ENCODE measurements at places on chromosomes 4 and X.

DNA sequence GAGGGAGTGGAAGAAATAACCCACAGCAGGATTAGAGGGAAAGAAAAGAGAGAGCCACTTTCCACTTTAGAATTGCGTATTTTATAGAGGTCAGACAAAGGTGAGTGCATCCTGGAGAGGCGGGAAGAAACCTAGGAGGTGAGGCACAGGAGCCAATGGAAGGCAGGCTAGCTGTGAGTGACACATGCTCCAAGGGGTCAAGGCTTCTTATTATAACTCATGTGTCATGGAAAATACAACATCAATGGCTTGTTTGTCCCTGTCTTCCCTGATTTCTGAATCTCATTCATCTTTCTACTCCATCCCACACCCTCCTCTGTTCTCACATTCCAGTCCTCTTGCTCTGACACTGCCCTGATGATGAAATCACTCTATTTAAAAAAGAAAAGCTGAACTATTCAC lies 14.4 kb downstream of the ANXA3 start:
- DNase-seq, result no peak

GRCh38 chrX:8453611-8454010 lies 11.0 kb upstream of the VCX3B start:
- no peak for DNase-seq

DNA sequence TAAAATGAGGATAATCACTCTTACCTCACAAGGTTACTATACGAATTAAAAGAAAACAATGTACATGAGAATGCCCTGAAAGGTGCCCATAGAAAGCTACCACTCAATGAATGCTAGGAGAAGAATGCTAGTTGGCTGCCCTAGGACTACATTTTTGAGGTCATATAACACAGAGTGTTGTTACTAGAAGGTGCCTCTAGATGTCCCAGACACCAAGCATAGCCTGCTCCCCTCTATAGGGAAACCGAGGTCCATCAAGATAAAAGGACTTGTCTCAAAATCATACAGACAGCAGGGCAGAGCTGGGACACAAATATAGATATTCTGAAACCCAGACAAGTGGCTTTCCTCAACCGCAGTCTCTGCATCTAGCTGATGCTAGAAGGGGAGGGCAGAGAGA lies 147.0 kb upstream of the ARHGEF9 start:
- DNase-seq, result no peak

DNA sequence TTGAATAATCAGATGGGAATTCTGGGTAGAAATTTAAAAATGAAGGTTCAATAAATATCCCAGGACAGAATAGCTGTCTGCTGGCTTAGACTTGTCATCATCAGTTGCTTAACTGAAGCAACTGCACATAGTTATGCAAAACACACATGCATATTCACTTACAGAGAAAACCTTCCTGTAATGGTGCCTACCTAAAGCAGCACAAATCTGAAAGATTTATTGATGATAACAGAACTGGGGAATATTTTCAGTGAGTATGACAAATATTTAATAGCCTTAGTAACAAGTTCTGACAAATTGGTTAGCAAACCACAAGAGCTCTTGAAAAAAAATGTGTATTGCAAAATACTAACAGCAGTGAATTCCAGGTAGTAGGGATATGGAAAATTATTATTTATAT lies 606.8 kb upstream of the BOD1L1 start:
- DNase-seq, result no peak

DNA sequence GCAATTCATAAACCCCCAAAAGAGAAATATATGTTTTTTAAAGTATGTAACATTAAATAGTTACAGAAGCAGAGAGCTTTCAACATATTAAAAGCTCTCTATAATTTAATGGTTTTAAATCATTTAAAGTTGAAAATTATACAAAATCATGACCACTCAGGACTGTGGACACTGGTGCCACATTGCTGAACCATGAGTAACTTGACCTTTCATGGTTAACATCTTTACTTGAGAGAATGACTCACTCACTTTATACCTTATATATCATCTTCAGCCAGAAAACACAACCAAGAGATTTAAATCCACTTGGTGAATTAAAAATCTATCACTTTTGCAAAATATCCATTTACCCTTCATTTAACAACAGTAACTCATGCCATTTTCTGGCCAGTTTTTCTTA lies 584.3 kb upstream of the SMIM31 start:
- DNase-seq, result no peak

GRCh38 chrX:12950851-12951594 lies 23.9 kb upstream of the TMSB4X start:
- no peak for DNase-seq

DNA sequence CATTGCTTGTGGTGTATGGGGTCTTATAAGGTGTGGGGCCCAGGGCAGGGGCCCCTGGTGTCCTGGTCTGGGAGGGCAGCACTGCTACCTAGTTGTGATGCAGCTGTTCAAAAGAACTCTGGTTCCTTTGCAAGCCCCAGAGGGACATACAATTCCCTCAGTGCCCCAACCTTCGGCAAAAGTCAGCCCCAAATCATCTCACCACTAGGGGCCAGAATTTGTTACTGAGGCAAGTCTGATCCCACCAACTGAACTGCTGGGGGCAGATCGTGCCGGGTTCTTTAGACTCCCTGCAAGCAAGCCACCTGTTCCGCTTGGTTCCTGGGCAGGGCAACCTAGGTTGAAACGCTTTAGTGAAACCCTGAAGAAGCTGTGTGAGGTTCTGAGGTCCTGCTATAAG lies 180.1 kb upstream of the S100G start:
- DNase-seq, result no peak

GRCh38 chr4:145587088-145587754 lies 32.0 kb upstream of the MMAA start:
- DNase-seq, result no peak

GRCh38 chr4:169573889-169574288 lies 38.5 kb downstream of the NEK1 start:
- DNase-seq, result no peak

GRCh38 chrX:11105080-11105479 lies 6.1 kb upstream of the HCCS start:
- DNase-seq, result no peak

DNA sequence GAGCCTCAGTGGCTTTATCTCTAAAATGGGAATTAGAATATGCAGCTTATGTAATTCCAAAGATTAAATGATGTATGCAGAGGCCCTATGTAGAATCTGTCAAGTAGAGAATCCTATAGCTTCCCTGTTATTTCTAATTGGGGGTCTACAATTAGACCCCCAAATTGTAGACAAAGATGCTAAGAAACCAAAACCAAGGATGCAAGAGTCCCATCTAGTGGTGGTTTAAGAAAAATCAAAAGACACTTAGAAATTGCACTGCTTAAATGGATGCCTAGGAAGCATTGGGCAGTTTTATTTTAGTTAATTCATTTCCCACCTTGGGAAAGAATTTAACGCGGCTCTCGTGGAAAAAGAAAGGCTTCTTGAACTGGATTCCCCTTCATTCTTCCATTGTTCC lies 115.2 kb downstream of the GABRA2 start:
- DNase-seq, result no peak

DNA sequence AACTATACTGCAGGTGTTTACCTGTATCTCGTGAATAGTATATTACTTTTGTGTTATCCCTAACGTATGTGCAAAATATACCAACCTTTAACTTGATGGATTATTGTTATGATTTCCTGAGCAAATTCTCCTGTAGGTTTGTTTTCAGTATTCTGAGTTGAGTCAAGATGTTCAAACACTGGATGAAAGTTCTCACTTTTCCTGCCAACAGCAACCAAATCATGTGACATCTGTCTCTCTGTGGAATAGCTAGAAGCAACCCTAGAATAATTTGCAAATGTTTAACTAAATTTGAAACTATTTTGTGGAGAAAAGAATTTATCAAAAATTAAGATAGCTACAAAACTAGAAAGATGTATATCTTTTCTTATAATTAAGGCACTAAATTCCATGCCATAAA lies 35.6 kb downstream of the BCLAF3 start:
- DNase-seq, result no peak

DNA sequence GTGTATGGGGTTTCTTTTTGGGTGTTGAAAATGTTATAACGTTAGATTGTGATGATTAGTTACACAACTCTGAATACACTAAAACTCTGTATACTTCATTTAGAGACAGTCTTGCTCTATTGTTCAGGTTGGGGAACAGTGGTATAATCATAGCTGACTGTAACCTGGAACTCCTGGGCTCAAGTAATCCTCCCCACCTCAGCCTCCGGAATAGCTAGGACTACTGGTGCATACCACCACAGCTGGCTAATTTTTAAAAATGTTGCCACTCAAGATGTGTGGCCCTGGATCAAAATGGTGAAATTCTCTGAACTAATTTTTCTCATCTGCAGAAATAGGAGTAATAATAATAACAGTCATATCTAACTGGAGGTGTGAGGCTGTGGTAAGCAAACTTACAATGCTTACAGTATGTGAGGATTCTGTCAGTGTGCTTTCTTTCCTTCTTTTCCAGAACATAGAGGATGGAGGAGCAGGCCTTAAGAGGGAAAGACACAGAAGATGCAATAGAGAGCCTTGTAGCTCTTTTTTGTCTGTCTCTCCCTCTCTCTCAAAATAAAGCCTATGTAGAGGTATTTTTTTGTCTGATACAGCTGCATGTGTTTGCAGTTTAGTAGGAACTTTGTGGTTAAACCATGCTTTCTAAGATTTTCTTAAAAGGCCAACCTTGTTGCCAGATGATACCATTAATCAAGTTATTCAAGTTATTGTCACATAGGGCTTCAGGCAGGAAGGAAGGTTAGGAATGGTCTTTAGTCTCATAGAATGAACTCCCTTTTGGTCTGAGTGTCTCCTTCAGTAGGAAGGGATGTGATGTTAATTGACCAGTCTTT lies 7.5 kb downstream of the ADD1 start:
- DNase-seq, result no peak

- no peak for DNase-seq
Measured at GRCh38 chr4:112926819-112927218, 122.6 kb upstream of the ANK2 start.

- no peak for DNase-seq
Measured at GRCh38 chr4:177339477-177340374, 30.1 kb downstream of the NEIL3 start.

DNA sequence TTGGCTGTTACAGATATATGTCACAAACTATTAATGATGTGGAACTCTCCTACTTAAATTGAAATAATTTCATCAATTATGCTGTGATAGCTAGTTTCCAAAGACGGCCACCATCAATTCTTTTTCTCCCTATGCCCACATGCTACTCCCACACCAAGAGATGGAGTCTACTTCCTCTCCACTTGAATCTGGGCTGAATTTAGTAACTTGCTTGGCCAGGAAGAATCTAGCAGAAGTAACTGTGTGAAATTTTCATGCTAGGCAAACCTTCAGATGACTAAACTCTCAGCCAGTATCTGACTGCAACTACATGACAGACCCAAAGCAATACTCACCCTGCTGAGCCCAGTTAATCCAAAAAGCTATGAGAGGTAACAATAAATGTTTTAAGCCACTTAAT lies 3.2 kb downstream of the SEPSECS start:
- DNase-seq, result no peak

GRCh38 chr4:11469650-11470437 lies 41.1 kb upstream of the HS3ST1 start:
- DNase-seq, result no peak

- DNase-seq, result no peak
Measured at GRCh38 chr4:136831553-136831952, 700.7 kb downstream of the PCDH18 start.

GRCh38 chr4:127015667-127016117 lies 617.1 kb upstream of the INTU start:
- DNase-seq, result no peak

- DNase-seq, result no peak
Measured at GRCh38 chr4:22986262-22986661, 293.5 kb downstream of the GBA3 start.

GRCh38 chrX:17525762-17526555 lies 151.0 kb downstream of the NHS start:
- DNase-seq, result no peak

GRCh38 chrX:69136546-69137331 lies 28.5 kb downstream of the PJA1 start:
- DNase-seq, result no peak

DNA sequence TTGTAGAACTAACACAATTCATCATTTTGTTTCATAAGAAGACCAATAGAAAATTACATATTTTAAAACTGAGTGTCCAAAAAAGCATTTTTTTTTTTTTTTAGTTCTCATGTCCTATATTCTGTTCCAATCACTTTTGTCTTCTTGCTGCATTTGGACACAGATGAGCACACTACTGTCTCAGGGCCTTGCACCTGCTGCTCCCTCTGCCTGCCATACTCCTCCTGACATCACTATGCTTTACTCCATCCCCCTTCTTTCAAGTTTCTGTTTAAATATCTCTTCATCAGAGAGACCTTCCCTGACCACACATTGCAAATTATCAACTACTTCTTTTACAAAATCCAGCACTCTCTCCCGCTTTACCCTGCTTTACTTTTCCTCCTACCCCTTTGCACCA lies 230.7 kb upstream of the GK2 start:
- no peak for DNase-seq

DNA sequence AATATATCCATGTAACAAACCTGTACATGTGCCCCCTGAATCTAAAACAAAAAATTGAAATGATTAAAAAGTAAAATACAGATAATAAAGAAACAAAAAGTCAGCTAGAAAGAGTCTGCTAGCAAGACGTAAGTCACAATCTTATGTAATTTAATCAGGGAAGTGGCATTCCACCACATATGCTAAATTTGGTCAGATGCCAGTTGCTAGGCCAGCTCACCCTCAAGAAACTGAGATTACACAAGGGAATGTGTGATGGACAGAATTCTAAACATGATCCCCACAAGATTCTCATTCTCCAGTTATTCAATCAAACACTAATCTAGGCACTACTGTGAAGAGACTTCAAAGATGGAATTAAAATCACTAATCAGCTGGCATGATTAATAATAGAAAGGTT lies 689.3 kb downstream of the CENPC start:
- no peak for DNase-seq

DNA sequence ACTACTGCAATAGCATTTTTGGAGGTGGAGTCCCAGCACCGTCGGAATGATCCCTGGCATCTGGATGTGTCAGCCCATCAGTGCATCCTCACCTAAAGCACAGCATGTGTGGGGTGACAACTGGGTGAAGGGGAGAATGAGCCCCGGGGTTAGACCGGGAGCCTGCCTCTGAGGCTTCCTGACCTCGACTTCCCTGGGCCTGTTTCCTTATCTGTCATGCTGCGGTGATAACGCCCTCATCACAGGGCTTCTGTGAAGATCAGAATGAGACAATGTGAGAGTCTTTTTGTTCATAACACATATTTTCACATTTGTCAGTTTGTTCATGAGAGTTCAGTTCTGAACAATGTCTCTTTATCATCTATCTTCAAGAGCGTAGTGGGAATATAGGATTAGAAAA lies 31.1 kb upstream of the PDLIM3 start:
- no peak for DNase-seq

Data from progenitor cell of endocrine pancreas (in vitro differentiated cells).